ENCODE measurements at places on chromosomes 11 and 22. TPM values are rescaled to one million over a fixed set of nuclear protein-coding genes. Genes with fewer than 3 reads are reported as not detected.
A peak's percentile ranks its signal among the peaks of the same experiment; 100 is the strongest.

MYRF gene
- total RNA-seq: 5.8 TPM

INS gene
- not detected for total RNA-seq

DNA sequence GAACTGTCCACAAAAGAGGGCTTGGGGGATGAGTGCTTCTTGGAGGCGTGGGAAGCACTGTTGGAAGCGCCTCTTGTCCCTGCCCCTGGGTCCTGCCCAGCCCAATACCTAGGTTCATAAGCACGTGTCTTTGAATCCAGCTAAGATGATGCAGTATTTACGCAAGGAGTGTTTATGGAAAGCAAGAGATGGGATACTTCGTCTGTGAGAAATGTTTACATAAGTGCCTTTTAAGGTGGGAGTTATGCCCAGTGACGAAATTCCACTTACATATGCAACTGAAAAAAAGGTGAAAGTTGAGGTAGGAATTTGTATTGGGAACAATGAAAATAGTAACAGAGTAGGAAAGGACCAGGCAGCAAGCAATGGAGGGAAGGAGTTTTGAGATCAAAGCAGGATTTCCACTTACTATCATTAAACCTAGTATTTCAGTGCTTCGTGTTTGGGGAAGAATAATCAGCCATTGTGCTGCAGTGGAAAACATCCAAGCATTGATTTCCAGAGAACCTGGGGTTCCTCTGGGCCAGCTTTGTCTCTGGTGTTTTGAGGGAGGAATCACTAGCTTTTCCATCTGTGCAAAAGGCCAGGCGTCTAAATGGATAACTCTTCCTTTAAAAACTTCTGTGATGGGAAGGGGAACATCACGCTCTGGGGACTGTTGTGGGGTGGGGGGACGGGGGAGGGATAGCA, 115.3 kb upstream of the TTC12 start:
- DNase-seq: no peak

- no peak for DNase-seq
Measured at GRCh38 chr11:129699711-129700304, 115.8 kb upstream of the TMEM45B start.

GRCh38 chr11:16047073-16047472, 309.3 kb downstream of the SOX6 start:
- no peak for DNase-seq

DNA sequence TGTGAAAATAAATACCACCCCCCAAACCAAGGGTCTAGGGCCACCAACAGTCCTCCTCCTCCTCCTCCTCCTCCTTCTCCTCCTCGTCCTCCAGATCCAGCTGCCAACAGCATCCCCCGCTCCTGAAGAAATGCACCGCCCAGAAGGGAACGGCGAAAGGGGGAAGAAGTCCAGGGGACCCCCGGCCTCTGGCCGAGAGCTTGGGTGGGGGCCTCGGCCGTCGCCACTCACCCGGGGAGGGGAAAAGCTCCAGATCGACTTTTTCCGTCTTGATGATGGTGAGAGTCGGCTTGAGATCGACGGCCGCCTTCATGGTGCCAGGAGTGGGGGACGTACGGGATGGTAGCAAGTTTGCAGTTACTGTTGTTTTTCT, 65.7 kb downstream of the ETS1 start:
- DNase-seq: peak; percentile 36

GRCh38 chr11:62579252-62579651, 5.6 kb upstream of the EEF1G start:
- DNase-seq: no peak

GRCh38 chr11:119481667-119482400, 58.9 kb upstream of the THY1 start:
- DNase-seq: no peak

GRCh38 chr11:92473736-92474135, 249.1 kb downstream of the FAT3 start:
- no peak for DNase-seq

GRCh38 chr11:19628018-19628417, 84.6 kb upstream of the NAV2 start:
- no peak for DNase-seq
